ENCODE measurements at places on chromosomes 12 and 14.

DNA sequence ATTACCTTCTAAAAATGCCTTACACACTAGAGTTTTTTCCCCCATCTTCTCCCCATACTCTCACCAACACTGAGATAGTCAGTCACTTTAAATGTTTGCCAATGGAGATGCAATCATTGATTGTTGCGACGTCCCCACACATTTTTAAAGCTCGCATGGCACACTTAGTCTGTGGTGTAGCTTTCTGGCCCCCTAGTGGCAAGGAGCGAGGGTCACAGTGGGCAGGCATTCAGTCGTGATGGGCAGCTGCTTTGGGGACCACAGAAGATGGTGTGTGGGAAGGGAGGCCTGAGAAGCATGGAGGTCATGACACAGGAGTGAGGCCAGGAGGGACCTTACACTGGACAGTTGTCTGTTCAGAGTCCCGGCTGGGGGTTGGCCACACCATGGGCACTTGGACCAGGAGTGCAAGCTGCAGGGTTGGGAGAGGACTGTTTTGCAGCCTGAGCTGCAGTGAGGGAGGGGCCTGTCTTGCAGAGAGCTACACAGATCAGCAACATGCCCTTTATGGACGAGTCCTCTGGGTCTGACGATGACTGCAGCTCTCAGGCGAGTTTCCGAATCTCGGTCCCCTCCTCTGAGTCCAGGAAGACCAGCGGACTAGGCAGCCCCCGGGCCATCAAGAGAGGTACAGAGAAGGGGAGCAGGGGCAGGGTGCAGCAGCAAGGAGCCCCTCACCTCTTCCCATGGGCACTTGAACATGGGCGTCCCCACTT, 28.6 kb downstream of the PIGH start:
- peak; percentile 34 for DNase-seq

- DNase-seq: no peak
Measured at GRCh38 chr14:105473033-105473676, 1.5 kb upstream of the CRIP2 start.

DNA sequence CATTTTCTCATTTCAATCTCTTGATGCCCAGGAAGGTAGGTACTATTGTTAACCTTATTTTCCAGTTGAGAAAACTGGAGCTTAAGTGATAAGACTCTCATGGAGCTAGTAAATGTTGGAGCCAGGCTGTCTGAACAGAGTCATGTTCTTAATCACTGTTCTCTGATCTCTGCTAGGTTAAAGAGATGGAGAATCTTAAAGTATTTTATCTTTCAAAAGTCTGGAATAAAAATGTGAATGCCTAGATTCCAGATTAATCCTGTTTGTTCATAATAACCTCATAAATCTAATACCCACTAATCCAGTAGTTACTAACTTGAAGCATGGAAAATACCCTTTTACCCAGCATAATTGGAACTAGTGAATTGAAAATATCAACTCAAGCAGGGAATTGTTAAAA, 341.0 kb upstream of the RGS6 start:
- no peak for DNase-seq

DNA sequence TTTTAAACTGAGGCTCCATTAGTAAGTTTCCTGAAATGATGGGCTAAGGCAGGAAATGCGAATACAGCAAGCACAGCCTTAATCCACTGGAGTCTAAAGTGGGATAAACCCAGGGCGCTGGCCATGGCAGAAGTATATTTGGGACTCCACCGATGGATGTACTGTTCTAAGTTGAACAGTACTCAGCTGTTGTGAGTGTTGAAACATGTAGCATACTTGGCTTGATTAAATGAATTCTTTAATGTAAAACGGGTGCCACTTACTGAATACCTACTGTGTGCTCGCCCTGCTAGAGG, 996 bp downstream of the SSPN start:
- no peak for DNase-seq

DNA sequence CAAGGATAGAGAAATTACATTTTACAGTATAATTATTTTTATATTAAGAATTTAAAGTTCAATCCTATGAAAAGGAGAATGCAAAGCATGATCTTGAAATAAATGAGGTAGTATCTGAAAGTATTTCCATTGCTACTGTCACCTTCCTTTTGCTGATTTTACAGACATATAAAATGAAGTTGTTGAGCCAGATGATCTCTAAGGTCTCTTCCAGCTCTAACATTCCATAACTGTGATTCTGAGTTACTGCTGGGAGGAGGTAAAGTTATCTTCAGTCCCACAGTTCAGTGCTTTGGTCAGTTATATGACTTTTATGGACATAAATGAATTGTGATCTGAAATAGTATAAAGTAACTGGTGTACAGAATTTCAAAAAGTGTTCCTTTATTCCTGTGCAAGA, 52.8 kb downstream of the SLC38A6 start:
- DNase-seq: no peak

DNA sequence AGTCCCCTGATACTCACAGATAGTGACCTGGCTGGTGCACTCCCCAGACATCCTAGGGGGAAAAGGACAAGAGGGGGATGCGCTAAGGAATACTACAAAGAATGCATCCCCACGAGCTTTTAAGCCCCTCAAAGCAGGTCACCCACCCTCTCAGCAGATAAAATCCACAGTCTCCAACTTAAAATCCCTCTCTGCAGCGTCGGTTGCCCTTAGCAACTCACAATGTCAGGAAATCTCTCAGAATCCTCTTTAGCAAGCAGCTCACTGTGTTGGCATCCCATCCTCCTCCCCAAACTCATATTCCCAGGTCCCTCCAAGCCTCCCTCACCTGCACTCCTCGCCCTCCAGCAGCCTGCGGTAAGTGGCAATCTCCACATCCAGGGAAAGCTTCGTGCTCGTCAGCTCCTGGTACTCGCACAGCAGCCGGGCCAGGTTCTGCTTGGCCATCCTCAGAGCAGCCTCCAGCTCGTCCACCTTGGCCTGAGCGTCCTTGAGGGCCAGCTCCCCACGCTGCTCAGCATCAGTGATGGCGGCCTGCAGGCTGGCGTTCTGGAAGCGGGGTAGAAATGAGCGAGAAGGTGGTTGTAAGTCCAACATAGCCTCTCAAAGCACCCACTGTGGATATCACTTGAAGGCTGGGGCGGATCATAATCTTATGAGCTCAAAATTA, 5.5 kb upstream of the KRT79 start:
- no peak for DNase-seq

DNA sequence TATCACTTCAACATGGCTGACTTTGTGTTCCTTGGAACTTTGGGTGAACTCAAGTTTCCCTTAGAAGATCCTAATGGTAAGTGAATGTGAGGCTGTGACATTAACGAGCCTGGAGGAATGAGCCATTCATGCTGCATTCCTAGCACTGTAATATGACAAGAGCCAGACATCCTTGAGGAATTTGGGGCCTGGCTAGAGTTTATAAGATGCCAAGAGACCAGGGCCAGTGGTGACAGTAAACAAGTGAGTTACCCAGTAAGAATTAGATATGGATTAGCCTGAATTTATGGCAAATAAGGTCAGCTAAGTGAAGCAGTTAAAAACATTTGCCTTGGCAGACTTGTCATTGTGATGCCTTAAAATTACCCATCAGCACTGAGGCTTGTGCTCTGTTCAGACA, 232.4 kb downstream of the AKAP6 start:
- DNase-seq: no peak

- DNase-seq: no peak
Measured at GRCh38 chr12:106831699-106832098, 57.2 kb downstream of the RIC8B start.

DNA sequence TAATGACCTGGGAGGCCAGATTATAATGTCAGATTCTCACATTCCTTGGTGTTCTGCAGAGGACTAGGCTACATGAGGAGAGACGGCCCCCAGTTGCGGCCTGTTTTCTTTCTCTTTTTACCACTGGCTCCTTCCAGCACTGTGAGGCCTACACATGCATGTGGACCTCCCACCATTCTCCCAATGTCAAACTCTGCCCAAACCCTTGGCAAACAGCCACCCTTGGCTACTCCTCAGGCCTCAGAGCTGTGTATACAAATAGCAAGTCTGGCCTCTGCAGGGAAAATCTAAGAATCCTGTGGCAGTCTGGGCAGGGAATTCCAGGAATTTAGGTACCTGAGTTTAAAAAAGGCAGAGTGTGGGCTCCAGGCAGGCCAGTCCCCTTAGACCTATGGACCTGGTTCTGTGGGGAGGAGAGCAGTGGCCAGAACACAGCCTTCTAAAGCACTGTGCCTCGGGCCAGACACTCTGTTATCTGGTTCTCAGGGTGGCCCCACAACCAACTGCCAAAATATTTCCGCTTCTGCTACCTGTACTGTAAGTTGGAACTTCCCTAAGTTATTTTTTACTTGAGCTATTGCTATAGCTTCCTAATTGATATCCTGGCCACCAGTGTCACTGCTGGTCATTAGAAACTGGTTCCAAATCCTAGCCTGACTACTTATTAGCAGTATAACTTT, 19.9 kb upstream of the NEDD1 start:
- DNase-seq: no peak

DNA sequence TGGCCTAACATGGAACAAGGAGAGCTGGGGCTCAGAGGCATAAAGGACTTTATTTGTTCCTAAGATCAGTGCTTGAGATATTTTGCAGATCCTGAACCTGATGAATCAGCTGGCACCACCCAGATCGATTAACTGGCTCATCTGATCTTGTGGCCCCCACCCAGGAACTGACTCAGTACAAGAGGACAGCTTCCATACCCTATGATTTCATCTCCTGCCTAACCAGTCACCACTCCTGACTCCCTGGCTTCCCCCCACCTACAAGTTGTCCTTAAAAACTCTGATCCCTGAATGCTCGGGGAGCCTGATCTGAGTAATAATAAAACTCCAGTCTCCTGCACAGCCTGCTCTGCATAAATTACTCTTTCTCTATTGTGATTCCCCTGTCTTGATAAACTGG, 5.1 kb downstream of the C12orf56 start:
- DNase-seq: no peak

DNA sequence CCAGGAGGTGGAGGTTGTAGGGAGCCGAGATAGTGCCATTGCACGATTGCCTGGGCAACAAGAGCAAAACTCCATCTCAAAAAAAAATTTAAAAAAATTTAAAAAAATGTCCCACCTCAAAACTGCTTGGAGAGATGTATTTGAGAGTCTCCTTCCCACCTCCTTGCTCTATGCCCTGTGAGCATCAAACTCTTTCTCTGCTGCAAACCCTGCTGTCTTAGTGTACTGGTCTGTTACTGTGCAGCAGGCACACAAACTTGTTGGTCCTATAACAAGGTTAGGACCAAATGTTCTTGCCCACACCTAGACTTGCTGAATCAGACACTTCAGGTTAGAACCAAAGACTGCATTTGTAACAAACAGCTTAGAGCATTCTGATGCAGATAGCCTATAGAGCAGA, 153.5 kb upstream of the FUT8 start:
- DNase-seq: no peak

DNA sequence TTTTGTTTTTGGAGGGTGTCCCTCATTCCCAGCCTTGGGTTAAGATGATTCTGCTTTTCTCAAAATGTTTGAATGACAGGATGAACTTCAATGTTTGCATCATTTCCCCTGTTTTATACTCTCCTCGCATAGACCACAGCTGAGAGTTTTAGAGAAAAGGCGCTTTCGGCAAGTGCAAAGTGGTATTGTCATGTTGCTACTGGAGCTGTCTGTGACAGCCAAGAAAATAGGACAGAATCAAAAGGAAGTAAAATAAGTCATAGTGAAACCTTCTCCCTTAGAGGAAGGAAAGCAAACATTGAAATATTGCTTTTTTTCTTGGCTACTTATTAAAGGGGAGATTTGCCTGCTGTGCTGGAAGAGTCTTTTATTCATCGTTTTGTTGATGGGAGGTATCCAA, 33.5 kb upstream of the ARHGAP5 start:
- DNase-seq: no peak

DNA sequence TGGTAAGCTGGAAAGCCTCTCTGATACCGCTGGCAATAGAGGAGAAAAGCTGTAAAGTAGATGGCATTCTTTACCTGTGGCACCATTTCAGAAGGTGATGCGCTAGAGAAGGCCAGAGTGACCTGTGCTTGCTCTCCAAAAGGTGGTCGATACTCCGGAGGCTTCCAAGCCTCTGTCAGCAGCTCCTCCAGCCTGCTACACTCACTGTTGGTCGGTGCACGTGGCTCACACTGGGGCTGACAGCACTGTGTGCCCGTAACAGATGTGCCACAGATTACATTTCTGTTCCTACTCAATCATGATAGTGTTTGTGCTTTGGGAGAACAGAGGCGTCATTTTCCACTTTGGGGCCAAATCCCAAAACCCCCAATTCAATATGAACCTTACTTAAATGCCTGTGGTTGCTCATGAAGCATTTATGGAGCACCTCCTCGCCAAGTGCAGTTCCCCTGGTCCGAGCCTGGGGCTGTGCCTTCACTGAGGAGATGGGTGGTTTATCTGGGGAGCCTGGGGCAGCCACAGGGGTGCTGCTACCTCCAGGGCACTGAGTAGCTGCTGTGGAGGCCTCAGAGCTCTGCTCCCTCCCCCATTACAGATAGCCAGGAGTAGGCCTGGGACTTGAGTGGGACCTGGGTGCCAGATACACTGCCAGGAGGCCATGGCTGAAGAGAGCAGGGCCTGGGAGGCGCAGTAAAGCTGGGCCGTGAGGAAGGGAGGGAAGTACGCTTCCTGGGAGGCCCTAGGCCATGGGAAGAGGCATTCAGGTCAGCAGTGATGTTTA, 26.8 kb downstream of the CCNK start:
- no peak for DNase-seq

DNA sequence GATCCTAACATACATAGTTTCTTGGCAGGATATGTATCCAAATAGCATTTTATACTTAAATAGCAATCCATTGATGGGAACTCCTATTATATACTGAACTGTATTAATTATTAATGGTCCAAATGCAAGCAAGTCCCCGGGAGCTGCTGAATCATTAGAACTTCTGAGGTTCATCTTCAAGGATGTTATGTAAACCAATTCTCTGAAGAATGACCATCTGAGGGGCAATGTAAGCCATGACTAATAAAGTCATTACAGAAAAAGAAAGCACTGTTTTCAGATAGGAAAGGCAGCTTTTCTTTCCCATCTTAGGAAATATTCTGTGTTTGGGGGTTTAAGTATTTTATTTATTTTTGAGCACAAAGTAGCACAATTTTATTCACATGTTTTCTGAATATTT, 166.1 kb upstream of the SLC16A7 start:
- DNase-seq: no peak

GRCh38 chr12:24979976-24980730, 31.3 kb upstream of the BCAT1 start:
- DNase-seq: no peak

DNA sequence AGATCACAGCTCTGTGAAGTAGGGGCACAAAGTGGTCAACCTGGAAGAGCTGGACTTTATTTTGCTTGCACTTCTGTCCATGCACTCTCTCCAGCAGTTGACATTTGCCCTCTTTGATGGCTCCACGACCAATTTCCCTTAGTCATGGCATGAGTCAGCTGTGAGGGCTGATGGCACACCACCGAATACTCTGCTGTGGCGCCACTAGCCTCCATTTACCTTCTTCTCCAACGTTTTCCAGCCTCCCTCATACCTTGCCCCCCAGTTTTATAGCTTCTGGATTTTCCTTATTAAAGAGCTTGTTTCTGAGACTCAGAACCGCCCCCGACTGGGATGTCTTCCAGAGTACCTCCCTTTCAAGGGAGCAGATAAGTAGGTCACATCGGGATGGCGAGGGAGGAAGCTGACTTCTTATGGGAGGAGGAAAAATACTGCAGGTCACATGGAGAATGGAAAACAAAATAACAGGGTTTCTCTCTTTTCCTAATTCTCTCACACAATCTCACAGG, 17.6 kb downstream of the NINJ2 start:
- DNase-seq: no peak

All from SHP77 (cell line).